Stimulated activated CD8-positive, alpha-beta memory T cell treated with anti-CD3 and anti-CD28 coated beads, Interleukin-4, amount 100 ng/mL, for 24 hours (primary cell): ENCODE measurements at places on chromosomes 1 and 21.

GRCh38 chr1:173507205-173507846 lies 30.2 kb downstream of the PRDX6 start:
- DNase-seq = no peak

- no peak for DNase-seq
Observed at GRCh38 chr1:233240371-233240770, 55.2 kb downstream of the PCNX2 start.

GRCh38 chr1:228453022-228453560 lies 34.1 kb upstream of the RNF187 start:
- no peak for DNase-seq

DNA sequence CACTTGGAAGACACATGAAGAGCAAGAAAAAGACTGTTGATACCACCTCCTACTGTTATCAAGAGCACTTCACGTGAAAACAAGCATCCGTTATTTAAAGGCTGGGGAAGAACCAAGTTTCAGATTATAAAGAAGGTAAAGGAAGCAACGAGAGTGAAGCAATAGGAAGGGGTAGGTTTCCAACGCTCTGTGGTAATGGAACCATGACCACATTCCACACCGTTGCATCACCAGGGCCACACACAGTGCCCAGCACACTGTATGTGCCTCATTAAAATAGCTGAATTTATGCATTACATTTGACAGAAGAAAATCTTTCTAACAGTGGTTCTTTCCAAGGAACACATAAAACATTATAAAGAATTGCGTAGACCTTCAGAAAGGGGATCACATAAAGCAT lies 435.8 kb downstream of the MRPL39 start:
- no peak for DNase-seq

- DNase-seq = peak; percentile 66
Observed at GRCh38 chr1:40849801-40850592, 12.2 kb downstream of the CITED4 start.
